Effector CD8-positive, alpha-beta T cell (primary cell): ENCODE measurements at places on chromosomes 11 and 22.

DNA sequence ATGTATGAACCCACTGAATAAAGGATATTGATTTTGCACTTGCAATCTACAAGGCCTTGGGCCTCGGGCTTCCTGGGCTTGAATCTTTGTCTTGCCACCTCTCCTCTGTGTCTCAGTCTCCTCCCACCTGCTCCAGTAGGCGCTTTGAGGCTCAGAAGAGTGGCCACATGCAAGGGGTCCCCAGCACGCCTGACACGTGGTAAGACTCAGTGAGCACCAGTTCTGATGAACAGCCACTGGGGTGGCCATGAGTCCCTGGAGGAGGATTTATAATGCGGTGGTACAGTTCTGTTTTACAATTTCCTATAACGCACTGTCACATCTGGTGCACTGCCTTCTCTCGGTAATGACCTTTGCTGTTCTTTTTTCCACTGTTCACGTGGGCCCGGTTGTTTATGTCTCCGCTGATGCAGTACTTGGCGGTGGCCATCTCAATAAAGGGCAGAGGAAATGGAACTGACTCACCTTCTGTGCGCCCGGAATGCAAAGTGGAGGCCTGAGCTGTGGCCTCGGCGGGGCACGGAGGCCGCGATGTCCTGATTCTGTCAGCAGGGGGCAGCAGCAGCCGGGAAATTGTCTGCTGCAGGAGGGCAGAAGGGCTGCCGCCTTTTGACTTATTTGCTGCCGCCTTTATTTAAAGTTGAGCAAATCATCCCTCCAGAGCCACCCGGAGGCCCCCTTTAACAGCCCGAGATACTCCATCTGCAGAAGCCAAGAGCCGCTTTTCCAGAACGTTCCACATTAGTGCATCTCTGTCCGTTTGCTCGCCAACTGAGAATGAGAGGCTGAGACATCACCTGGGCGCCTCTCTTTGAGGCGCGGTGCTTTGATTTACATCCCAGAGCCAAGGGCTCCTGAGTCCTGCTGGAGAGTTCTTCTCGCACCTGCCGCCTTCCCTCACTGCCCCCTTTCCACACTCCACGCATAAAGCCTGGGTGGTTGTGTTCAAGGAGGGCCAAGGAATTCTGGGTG is 6.0 kb upstream of the IFT27 start:
- DNase-seq, result peak; percentile 72

DNA sequence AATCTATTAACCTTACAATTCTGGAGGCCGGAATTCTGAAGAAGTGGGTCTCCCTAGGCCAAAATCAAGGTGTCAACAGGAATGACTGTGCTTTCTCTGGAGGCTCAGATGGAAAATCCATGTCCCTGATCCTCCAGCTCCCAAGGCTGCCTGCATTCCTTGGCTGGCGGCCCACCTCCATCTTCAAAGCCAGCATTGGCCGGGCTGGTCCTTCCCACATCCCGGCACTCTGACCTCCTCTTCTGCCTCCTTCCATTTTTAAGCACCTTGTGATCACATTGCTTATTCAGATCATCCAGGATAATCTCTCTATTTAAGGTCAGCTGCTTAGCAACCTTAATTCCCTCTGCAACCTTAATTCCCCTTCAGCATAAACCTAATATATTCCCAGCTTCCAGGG is 22.7 kb upstream of the CTSD start:
- DNase-seq, result no peak

DNA sequence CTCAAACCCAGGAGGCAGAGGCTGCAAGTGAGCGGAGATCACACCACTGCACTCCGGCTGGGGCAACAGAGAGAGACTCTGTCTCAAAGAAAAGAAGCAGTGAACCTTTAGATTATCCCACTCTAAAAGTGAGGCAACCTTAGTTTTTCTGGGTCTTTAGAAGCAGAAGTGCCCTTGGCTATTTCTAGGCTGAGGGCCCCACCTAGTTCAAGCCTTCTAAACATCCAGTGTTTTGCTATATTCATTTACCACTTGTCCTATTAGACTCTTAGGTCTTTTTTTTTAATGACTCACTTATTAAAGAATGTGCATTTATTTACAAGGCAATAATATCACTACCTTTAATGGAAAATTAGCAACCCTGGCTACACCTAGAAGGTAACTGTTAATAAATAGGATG is 16.7 kb upstream of the EHF start:
- no peak for DNase-seq

- DNase-seq, result no peak
Measured at GRCh38 chr11:114192841-114193389, 103.3 kb upstream of the NNMT start.

- DNase-seq, result no peak
Measured at GRCh38 chr11:43328482-43328881, 16.7 kb downstream of the API5 start.

DNA sequence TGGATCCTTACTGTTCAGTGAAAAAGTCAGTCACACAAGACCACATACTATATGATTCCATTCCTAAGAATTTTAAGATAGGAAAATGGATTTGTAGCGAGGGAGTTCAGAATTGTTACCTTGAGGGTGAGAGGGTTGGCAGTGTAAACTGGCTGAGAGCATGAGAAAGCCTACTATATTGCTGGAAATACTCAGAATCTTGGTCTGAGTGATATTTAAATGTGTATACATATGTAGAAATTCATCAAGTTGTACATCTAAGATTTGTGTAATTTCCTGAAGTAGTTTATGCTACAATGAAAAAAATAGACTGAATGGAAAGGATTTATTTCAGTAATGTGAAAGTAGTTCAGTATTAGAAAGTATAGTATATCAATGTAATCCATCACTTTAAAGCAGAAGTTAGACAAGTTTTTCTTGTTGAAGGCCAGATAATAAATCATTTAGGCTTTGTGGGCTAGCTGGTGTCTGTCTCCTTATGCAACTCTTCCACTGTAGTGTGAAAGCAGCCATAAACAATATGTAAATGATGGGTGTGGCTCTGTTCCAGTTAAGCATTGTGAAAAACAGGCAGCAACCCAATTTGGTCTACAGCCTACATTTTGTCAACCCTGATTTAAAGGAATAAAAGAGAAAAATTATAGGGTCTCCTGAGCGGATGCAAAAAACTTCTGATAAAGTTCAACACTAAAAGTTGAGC is 127.2 kb upstream of the THY1 start:
- DNase-seq, result no peak

- DNase-seq, result no peak
Measured at GRCh38 chr11:6489306-6489705, 7.8 kb upstream of the DNHD1 start.

GRCh38 chr11:3073029-3073435 is 15.8 kb upstream of the CARS1 start:
- no peak for DNase-seq

DNA sequence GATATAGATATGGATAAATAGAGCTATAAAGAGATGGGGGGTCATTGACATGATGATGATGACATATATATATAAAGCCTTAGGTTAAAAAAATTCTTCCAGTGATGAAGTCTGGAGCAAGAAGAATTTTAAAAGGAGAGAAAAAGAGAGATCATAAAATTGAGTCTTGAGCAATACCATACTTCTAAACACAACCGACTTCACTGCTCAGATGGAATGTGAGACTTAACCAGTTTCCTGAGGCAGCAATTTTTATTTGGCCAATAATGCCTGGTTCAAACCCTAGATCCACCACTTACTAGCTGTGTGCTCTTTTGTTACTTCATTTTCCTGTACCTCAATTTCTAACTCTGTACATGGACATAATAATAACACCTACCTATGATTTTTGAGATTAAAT is 229.5 kb downstream of the TTC28 start:
- DNase-seq, result no peak

DNA sequence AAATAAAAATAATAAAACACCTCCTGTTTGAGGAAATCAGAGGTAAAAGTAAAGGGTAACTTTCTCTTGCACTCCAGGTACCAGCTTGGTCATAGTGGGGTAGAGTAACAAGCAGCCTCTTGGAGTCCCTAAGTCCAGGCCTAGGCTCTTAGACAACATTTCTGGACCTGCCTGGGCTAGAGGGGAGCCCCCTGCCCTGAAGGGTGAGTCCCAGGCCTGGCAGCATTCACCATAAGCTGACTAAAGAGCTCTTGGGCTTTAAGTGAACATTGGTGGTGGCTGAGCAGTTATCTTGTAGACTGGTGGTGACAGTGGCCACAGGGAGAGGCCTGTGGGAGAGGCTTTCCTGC is 18.6 kb upstream of the OR56A3 start:
- DNase-seq, result no peak

DNA sequence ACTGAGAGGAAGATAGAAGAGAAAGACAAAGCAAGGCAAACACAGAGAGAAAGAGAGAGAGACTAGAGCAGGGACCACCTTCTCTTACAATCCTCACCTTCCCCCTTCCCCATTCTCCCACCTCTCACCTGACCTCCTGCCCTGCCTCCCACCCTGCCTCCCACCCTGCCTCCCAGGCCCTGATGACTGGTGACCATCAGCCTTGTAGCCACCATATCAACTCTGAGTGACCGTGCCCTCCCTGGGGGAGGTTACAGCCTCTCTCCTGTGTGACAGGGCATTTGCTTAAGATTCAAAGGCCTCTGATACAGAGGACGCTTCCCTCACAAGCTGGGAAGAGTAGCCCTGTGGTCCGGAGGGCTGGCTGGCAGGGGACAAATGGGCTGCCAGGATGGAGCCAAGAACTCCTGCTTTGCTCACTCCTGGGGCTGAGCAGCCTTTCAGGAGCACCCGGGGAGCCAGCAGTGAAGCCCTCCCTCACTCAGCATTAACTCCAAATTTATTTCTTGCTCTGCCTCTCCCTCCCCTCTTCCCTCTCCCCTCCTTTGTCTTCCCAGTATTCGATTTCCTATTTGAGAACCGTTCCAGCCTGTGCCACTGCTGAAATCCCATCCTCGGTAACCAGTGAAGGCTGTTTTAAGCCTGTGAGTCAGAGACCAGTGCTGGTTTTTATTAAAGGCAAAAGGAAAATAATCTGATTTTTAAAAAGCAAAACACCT is 125.2 kb upstream of the SYT13 start:
- DNase-seq, result no peak

GRCh38 chr11:19907008-19907579 is 194.5 kb downstream of the NAV2 start:
- DNase-seq, result no peak

GRCh38 chr11:11558826-11559225 is 63.0 kb downstream of the GALNT18 start:
- no peak for DNase-seq

- DNase-seq, result no peak
Measured at GRCh38 chr11:116953530-116954285, 116.3 kb upstream of the APOA1 start.

- DNase-seq, result no peak
Measured at GRCh38 chr11:31763296-31763695, 47.8 kb downstream of the PAX6 start.

GRCh38 chr11:66981976-66982578 is 7.0 kb downstream of the C11orf86 start:
- no peak for DNase-seq

DNA sequence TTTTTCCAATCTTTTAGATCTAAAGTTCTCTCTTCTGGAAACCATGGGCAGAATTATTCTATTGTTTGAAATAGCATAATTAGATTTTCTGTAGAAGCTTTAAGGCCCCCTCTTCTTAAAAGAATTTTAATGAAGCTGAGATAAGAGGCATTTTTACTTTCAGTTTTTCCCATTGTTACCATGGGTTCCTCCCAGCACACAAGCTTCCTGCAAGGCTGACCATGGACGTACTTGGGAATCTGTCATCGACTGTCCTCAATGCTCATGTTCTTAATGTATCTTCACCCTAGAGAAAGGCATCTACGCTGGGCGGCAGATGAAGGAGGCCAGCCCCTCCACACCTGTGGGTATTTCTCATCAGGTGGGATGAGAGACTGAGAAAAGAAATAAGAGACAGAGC is 11.1 kb downstream of the OR52K2 start:
- no peak for DNase-seq

GRCh38 chr22:49936018-49936972 is 17.9 kb downstream of the CRELD2 start:
- DNase-seq, result peak; percentile 89

DNA sequence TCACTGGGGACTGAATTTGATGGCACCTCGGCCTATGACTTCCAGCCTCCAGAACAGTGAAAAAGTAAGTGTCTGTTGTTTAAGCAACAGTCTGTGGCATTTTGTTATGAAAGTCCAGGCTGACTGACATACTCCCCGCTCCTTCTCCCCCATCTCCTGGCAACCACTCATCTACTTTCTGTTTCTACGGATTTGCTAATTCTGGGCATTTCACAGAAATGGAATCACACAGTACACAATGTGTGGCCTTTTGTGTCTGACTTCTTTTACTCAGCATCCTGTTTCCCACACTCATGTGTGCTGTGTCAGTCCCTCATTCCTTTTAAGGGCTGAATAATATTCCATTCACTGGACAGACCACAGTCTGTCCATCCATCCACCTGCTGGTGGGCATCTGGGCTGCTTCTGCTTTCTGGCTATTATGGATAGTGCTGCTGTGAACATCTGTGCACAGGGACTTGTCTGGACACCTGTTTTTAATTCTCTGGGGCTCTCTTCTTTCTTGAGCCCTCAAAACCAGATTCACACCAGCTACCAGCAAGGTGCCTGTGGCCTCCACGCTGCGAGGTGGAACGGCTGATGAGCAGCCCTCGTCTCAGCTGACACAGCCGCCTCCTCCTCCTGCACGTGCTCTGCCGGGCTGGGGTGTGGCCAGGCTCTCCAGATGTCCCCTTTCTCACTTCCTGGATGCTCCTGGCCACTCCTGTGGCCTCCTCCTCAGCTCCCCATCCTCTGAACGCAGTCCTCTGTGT is 333.1 kb downstream of the CTTN start:
- DNase-seq, result no peak

- no peak for DNase-seq
Measured at GRCh38 chr11:10038521-10039302, 255.3 kb downstream of the SBF2 start.

- DNase-seq, result no peak
Measured at GRCh38 chr22:33054001-33054675, 4.0 kb downstream of the SYN3 start.

DNA sequence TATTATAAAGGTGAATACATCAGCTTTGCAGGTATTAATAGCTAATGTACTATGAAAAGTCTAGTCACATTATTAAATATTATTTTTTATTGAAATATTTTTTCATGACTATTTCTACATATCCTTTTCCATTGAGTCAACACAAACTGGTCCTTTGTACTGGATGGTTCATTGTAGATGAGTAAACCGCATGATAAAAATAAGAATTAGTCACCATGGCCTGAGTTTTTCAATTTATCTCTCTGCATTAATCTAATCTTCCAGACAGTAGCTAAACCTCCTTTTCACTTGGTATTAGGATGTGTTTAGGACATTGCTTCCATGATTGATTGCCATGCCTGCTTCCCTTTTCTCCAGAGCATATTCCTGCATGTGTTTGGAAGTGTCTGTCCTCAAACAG is 439.4 kb upstream of the ARHGAP42 start:
- DNase-seq, result no peak

- DNase-seq, result no peak
Measured at GRCh38 chr22:29014773-29015172, 46.9 kb downstream of the C22orf31 start.

- no peak for DNase-seq
Measured at GRCh38 chr11:83694191-83694910, 408.2 kb upstream of the CCDC90B start.

GRCh38 chr11:128678024-128678423 is 15.8 kb upstream of the FLI1 start:
- DNase-seq, result no peak
